ENCODE measurements at places on chromosomes 1 and 21.
A peak's percentile ranks its signal among the peaks of the same experiment; 100 is the strongest.

GRCh38 chr1:101960142-101960541 is 36.6 kb downstream of the OLFM3 start:
- no peak for DNase-seq

- no peak for DNase-seq
These were observed 56.2 kb downstream of the NTNG1 start for GRCh38 chr1:107196973-107197562.

DNA sequence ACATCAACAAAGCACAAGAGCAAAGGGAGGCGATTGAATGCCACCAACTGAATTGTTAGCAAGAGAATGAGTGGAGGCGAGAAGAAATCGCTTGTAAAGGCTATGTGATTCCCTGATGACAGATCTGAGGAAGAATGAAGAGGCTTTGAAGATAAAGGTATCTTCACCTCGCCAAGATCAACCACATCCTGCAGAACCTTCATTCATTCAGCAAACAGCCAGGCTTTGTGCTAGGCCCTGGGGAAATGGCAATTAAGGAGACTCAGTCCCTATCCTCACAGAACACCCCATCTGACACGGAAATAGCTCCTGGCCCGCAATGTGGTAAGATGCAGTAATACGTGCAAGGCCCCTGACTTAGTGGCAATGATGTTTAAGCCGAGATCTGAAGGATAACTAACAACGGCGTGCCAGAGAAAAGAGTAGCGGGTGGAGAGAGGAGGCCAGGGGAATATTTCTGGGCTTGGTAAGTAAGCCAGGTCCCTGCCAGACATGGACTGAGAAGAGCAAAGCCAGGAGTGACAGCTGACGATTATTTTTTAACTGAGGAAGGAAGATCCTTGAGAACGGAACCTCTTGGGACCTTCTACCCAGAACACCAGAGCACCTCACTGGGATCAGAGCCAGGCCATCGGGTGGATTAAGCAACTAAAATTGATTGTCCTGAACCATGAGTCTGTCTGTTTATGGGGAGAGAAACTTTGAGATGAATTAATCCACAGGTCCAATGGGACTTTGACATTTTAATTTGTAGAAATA is 4.6 kb upstream of the VSIG8 start:
- no peak for DNase-seq

- no peak for DNase-seq
These were observed 15.3 kb downstream of the ADORA1 start for GRCh38 chr1:203142684-203143408.

- DNase-seq = no peak
These were observed 364.9 kb downstream of the MATN1 start for GRCh38 chr1:30358500-30358899.

GRCh38 chr1:211731456-211732292 is 56.3 kb upstream of the NEK2 start:
- DNase-seq = no peak

DNA sequence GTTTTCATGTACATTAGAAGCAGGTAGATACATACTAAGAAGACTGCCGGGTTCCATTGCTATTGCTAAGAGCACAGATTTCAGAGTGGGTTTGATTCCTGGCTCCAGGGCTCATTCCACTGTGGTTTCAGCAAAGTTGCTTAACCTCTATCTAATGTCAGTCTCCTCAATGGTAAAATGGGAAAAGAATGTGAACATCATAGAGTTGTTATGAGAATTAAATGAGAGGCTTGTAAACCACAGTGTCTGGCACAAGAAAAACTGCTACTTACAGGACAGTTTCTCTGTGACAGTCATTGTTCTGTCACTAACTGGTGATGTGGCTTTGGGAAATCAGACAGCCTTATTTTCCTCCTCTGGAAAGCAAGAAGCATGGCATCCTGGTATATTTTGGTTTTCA is 10.7 kb upstream of the PLXNA2 start:
- DNase-seq = no peak

GRCh38 chr1:28190337-28190979 is 14.0 kb upstream of the PTAFR start:
- no peak for DNase-seq

GRCh38 chr1:21534674-21535378 is 25.6 kb downstream of the ALPL start:
- peak; percentile 19 for DNase-seq

GRCh38 chr1:47325528-47325927 is 8.1 kb upstream of the CMPK1 start:
- DNase-seq = peak; percentile 98

GRCh38 chr1:73463873-73464272 is 734.1 kb downstream of the LRRIQ3 start:
- DNase-seq = no peak

DNA sequence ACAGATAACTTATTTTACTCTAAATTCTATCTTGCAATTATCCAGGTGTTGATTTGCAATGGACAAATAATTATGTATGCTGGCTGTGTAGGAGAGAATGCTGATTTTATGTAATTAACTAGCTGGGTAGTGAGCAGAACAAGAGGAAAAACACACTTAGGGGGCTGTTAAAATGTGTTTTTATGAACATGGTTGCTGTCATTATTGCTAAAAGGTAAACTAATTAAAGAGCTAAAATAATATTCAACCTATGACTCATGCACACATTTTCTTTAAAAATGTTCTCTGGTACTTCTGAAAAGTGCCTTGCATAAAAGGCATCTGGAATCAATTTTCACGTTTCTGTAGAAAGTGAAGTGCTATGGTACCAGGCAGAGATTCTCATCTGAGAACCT is 192.8 kb upstream of the C8B start:
- DNase-seq = no peak

- no peak for DNase-seq
These were observed 153.3 kb upstream of the LYPLAL1 start for GRCh38 chr1:219020386-219020785.

DNA sequence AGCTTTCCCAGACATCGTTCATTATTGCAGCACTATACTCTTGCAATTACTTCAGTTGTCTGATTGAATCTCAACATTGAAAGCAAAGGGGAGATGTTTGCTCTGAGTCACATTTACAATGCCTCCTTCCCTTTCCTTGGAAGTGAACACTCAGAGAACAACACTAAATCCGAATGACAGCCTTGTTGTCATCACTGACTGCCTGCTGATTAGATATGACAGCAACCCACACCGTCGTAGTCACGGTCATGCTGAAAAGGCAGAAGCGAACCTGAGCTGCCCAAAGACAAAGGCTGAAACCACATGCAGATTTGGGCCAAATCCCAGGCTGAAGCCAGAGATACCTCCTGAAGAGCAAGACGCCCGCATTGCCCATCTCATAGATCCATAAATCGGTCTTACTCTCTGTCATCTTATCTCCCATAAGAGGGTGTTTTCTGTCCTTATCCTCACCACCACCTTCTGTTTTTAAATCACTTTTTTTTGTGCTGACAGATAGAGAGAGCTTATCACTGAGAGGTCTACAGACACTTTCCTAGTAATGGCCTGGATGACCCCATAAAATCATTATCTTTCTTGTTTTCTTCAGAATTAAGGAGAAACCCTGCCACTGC is 47.5 kb downstream of the TMCO4 start:
- DNase-seq = no peak

DNA sequence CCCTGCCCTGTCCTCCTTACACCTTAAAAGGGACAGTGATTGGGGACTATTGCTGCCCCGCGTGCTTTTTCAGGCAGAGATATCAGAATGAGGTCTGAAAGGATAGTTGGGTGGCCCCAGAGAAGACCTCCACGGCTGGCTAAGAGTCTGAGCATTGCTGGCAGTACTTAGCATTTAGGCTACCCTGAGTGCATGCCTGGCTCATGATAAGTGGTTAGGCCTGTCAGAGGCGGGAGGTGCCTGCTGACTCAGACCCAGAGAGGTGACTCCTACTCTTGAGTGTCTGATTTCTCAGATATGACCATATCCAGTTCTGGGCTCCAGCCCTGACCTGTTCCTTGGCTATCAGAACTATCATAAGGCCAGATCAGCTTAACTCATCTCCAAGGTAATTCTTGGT is 213.7 kb downstream of the PBX1 start:
- peak; percentile 56 for DNase-seq

- no peak for DNase-seq
These were observed 86.9 kb upstream of the KCNE2 start for GRCh38 chr21:34276711-34277425.

DNA sequence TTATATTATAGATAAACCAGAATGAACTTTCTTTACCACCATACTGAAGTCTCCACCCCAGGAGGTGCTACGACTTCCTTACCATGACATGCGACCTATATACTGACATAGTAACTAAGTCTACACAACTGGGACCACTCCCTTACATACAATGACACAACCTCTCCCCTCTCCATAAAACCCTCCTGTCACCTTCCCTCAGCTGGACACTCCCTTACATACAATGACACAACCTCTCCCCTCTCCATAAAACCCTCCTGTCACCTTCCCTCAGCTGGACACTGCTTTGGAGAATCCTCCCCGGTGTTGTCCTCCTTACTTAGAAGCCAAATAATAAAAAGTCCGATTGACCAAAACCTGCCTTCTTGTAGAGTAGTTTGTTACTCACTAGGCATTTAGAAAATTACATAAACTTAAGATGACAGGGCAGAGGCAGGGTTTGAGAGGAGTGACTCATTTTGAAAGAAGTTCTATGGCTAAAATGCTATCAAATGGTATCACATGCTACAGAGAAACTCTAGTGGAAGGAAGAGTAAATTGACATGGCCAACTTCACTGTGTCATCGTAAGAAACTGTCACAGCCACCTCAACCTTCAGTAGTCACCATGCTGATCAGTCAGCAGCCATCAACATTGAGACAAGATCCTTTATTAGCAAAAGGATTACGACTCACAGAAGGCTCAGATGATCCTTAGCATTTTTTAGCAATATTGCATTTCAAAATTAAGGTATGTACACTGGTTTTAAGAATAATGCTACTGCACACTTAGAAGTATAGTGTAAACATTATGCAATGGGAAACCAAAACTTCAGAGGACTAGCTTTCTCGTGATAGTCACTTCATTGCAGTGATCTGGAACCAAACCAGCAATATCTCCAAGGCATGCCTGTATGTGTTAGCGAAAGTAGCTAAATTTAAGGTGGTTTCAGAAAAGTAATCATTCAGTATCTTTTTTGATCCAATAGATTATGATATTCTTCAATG is 56.4 kb downstream of the AHCTF1 start:
- DNase-seq = no peak

DNA sequence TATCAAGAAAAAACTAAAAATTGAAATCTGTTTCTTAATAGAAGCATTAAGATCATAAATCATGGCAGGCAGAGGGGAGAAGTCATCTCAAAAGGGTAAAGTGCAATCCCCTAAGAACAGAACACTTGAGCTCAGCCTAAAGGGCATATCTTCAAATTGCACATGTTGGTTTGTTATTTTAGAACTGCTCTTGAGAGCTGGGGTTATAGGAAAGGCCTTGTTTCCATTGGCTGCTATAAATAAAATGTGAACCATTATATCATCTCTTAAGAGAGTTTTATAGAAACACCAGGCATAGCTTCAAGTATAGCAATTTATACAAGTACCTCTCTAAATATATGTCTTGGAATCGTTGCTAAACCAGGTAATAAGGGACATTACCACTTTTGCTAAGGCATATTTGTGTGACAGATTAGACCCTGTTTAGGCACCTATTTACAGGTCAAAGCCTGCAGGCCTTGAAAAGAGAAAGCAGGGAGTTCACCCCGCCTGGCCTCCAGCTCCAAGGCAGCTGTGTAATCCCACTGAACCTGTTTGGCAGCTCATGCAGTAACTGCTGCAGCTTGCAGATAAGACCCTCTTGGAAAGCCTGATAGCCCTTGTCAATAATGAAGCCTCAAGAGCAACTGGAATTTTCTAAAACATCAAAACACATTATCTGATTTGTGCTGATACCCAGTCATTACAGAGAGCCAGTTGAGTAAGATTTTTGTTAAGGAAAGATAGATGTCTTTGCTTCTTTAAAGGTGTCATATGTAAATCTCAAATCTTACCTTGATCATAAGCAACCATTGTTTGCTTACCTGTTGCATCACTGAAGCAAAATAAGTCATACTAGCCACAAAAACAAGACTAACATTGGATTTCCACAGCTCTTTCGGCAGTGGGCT is 24.2 kb upstream of the SYDE2 start:
- DNase-seq = peak; percentile 99

DNA sequence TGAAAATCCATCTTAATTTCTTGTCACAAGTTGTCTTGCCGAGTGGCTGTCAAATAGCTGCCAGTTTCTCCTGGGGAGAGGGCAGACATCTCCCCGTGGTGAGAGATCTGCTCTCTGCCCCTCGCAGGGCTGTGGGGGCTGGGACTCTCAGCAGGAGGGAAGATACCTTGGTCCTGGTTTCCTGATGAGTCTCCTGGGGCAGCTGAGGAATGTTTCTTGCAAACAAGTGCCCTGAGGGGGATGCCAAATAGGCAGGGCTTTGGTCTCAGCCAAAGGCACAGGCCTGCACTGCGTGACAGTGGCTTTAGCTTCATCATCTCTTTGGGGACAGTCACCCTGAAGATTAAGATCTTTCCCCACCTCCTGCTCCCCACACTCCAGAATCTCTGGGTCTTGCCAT is 40.9 kb downstream of the SYT6 start:
- DNase-seq = no peak

- no peak for DNase-seq
These were observed 62.2 kb downstream of the ZFYVE9 start for GRCh38 chr1:52203935-52204625.

- DNase-seq = no peak
These were observed 59.1 kb downstream of the FAAP20 start for GRCh38 chr1:2135441-2135841.
